T-cell (primary cell): ENCODE measurements at places on chromosomes 7 and 10.

DNA sequence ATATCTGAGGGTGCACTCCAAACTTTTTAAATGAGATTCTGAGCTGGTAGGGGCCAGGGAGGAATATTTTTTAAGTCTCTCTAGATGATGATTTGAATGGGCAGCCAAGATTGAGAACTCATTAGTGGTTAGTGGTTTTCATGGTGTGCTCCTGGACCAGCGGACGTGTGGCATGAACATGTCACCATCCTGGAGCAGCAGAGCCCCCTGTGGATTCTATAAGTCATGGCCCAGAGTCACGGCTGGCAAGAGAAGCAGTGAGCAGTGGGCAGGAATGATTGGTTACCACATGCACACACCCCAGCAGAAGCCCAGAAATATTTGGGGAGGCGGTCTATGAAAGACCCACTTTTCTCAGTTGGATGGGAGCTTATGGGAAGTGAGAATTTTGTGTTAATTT, 21.2 kb upstream of the UCN3 start:
- no peak for DNase-seq

- no peak for DNase-seq
Observed at GRCh38 chr7:151078233-151079040, 2.2 kb downstream of the FASTK start.

GRCh38 chr10:101293007-101293723, 60.8 kb upstream of the BTRC start:
- no peak for DNase-seq

DNA sequence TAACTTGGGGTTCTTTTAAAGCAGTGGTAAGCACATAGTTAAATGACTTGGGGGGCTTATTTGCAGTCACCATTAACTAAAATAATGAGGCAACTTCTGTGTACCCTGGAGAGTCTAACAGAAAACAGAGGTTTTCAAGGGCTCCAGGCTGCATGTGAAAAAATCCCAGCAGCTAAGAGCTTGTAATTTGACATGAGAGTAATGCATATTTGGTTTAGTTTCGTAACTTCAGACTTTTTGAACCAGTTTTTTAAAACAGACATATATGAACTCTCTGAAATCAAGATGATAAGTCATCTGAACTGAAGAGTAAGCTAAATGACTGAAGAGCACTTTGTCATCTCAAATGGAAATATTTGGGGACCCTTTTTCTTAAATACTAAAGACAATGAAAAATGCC, 40.2 kb upstream of the IFRD1 start:
- DNase-seq: no peak

DNA sequence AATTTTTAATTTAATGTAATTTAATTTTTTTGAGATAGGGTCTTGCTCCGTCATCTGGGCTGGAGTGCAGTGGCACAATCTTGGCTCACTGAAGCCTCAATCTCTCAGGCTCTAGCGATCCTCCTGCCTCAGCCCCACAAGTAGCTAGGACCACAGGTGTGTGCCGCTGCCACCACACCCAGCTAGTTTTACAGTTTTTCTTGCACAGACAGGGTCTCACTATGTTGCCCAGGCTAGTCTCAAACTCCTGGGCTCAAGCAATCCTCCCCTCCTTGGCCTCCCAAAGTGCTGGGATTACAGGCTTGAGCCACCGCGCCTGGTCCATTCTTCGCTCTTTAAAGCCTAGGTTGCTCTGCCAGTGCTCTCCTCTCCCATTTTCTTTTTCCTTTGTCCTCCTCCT, 12.9 kb downstream of the CALML3 start:
- no peak for DNase-seq

DNA sequence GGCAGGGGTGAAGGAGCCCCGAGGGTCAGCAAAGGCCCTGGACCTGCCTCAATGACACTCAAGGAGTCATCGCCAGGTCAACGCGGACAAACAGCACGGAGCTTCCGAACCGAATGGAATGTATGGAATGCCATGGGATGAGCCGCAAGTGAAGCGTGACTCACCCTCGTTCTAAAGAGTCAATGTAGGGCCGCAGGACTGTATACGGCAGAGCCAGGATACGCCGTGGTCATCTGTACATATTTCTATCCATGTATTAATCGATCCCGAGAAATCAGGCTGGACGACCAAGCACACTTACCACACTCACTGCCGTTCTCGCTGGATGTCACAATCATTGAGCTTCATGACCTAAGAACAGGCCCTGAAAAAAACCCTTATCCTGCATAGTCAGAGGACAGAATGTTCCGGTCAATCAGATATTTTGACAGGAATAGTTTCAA, 4.3 kb downstream of the SNX8 start:
- no peak for DNase-seq

GRCh38 chr10:48550071-48550691, 54.7 kb downstream of the ARHGAP22 start:
- no peak for DNase-seq

DNA sequence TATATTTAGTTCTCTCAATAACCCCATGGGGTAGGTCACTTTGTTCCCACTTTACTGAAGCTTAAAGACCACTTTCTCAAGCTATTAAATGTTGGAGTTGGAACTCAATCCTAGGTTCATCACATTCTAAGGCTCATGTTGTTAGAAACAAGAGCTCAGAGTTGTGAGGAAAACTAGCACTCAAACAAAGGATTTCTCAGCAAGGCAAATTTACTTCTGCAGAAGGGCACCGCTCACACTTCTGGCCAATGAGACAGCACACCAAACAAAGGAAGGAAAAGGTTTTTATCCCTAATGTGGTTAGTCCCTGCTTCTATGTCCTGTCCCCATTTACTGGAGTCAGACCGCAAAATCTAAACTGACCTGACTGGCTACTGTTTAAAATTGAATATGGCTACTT, 214.6 kb upstream of the PHF14 start:
- no peak for DNase-seq

- DNase-seq: no peak
Observed at GRCh38 chr7:91054374-91054773, 209.9 kb upstream of the FZD1 start.

GRCh38 chr10:57706576-57707299, 561.0 kb downstream of the IPMK start:
- no peak for DNase-seq

- no peak for DNase-seq
Observed at GRCh38 chr7:128829391-128830166, 627 bp upstream of the FLNC start.

GRCh38 chr10:24790599-24790998, 66.9 kb upstream of the ARHGAP21 start:
- DNase-seq: no peak

DNA sequence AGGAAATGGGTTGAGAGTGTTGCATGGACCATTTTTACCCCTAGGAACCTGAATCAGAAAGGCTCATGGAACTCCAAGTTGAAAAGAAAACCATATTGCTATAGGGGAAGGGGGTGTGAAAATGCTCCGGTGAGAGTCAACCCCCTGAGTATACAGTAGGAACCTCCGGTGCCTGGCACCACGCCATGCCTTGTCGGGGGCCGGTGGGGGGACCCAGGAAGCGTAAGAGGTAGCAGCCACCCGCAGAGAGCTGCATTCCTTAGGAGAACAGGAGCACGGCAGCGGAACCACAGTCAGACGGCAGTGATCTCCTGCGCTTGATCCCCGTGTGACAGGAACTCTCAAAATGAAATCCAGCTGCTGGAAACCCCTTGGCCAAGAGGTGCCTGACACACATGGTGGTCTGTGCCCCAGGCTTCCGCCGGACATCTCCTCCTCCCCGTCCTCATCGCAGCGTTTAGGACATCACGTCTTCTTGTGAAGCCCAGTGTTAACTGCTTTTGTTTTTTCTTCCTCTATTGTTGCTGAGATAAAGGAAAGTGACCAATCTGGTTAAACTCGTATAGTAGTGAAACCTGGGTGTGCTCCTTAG, 186.8 kb downstream of the CELF2 start:
- DNase-seq: no peak

- DNase-seq: no peak
Observed at GRCh38 chr7:142827951-142828500, 26.9 kb upstream of the EPHB6 start.

DNA sequence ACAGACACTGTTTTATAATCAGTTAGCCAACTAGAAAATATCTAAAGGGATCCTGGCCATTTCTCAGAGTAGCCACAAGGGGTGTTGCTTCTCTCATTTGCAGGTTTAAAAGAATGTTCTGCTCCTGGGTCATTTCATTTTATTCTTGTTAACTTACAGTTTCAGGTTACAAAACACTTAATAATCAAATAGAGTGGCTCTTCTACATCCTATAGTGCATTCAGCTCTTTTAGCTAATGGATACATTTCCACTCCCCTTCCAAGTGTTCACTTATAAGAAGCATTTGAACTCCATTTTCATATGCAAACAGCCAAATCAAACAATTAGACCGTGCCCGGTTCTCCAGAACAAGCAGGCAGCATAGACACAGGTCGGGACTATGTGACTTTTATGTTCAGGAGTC, 117.5 kb downstream of the TRIL start:
- no peak for DNase-seq
